Activated naive CD8-positive, alpha-beta T cell treated with anti-CD3 and anti-CD28 coated beads, Interleukin-2, amount 10 ng/mL, durations not matched to agents 7 days and 5 days (primary cell): ENCODE measurements at places on chromosomes 4 and X. TPM values are rescaled to one million over a fixed set of nuclear protein-coding genes. Genes with fewer than 3 reads are reported as not detected.

DNA sequence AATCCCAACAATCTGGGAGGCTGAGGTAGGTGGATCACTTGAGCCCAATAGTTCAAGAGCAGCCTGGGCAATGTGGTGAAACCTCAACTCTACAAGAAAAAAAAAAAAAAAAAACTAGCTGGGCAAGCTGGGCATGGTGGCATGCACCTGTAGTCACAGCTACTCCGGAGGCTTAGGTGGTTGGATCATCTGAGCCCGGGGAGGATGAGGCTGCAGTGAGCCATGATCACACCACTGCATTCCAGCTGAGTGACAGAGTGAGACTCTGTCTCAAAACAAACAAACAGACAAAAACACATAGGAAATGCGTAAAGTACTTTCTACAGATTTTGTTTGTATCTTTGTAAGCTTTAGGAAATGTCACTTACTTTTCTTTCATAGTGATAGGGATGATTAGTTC lies 307.2 kb upstream of the NR3C2 start:
- no peaks in the 10 kb centered on the region for H3K4me1 ChIP-seq
- no peaks in the 10 kb centered on the region for H3K27me3 ChIP-seq
- no peaks in the 10 kb centered on the region for H3K36me3 ChIP-seq
- DNase-seq: no peak

Gene AFAP1
- 9.9 TPM for total RNA-seq

- H3K4me3 ChIP-seq: no peak overlapping the region
- no peaks in the 10 kb centered on the region for H3K36me3 ChIP-seq
- no peak overlapping the region for H3K27ac ChIP-seq
- no peak for DNase-seq
- H3K4me1 ChIP-seq: no peaks in the 10 kb centered on the region
Measured at GRCh38 chr4:76801621-76802235, 96.2 kb downstream of the SOWAHB start.

- no peak overlapping the region for H3K4me3 ChIP-seq
- no peak for DNase-seq
- peaks cover 2% of the 10 kb centered on the region for H3K4me1 ChIP-seq
- H3K27me3 ChIP-seq: no peaks in the 10 kb centered on the region
- no peak overlapping the region for H3K27ac ChIP-seq
Measured at GRCh38 chrX:47184486-47184885, 9.1 kb upstream of the UBA1 start.

Gene NOCT
- total RNA-seq: 5.9 TPM

Gene UBA1
- total RNA-seq: 149 TPM
